ENCODE measurements at places on chromosomes 12 and 14.
A peak's percentile ranks its signal among the peaks of the same experiment; 100 is the strongest.

DNA sequence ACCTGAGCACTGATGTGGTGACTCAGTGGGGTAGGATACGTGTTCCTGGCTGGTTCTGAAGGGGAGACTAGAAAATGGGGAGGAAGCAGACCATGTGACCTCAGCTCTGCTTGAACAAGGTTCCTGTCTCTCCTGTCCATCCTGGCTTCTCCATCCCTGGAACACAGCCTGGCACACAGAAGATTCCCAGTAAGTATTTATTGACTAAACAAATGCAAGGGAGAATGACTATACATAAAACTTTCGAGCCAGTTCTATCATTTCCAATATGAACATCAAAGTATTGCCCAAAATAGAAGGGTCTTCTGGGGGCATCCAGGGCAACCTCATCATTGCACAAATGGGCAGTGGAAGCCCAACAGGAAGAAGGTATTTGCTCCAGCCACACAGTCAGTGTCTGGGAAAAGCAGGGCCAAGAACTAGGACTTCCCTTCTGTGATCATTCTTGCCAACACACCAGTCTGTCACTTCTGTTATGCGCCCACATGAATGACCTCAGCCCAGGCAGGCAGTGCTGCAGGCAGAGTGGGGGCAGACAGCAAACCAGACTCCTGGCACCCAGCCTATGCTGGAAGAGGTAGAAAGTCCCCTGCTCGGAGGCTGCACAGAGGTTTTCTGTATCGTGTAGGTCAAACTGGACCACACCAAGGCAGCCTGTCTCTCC, 5.6 kb upstream of the SERPINA9 start:
- DNase-seq: peak; percentile 73

DNA sequence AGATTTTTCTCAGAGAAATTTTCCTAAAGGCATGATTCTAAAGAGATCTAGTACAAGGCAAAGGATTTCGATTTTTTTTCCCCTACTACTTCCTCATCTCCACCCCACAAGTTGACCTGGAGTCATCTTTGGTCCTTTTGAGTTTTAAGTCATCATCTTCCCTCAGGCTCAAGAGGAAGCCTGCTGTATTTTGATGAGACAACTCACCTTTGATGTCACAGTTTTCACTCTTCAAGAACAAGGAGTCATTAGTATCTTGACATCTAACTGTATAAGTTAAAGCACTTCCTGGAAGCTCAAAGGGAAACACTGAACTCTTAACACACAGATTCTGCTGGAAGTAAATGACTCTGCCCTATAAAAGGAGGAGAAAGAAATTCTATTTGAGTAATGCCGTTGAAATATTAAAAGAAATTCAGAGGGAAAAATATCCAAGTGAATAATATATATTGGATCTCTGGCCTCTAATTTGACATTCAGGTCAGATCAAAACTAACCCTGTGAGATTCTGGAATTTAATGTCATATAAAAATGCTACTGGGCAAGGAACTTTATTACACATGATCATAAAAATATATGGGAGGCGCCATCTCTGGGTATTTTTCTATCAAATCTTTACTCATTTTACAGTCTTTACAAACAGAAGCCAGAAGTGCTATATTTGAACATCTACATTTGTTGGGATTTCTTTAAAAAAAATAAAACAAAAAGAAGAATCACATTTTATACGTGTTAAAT, 435.0 kb downstream of the NRXN3 start:
- DNase-seq: peak; percentile 15

- DNase-seq: peak; percentile 72
Measured at GRCh38 chr12:12327802-12328201, 22.2 kb downstream of the MANSC1 start.

- DNase-seq: no peak
Measured at GRCh38 chr14:69473260-69473659, 11.3 kb upstream of the PLEKHD1 start.

DNA sequence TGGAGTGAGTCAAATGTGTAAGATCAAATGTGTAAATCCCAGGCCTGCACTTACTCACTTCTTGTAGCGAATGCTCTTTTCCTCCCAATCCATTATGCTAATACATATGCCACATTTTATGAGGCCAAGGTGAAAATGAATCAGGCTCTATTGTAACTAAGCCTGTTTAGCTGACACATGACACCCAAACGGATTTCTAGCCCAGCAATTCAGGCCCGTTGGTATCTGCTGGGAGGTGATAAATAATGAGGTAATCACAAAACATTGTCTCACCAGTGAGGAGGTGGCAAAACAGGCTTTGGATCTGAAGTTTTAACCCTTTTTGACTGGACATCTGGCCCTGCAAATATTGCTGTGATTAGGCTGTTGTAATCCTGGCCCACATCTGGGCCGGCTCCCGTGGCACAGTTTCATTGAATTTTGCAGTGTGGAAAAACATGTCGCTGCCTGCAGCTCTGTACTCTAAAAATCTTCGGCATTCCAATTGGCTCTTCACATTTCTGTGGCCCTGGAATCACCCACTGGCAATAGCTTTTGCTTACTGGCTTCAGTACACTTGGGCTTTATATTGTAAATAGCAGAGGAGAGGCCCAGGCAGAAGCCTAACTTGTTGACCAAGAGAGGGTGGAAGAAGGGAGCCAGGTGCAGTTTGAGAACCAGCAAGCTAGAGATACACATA, 106.1 kb downstream of the PAX9 start:
- DNase-seq: no peak

GRCh38 chr14:103775506-103775905, 59.9 kb downstream of the ZFYVE21 start:
- DNase-seq: no peak

DNA sequence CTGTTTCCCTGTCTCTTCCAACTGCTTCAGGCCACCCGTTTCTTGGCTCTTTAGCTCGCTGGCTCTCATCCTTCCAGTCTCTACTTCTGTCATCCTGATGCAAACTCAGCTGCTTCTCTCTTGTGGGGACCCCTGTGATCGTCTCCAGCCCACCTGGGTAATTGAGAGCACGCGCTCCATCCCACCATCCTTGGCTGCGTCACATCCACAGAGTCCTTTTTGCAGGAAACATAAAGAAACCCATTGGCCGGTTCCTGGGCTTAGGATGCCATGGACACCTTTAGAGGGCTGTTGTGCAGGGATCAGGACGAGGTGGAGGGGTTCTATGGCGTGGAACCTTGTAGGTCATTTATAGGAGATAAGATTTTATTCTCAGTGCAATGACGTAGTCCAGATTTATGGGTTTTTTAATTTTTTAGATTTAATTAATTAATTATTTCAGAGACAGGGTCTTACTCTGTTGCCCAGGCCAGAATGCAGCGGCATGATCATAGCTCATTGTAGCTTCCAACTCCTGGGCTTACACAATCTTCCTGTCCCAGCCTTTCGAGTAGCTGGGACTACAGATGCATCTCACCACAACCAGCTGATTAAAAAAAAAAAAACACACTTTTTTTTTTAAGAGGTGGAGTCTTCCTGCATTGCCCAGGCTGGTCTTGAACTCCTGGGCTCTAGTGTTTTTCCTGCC, 82.6 kb downstream of the CCDC92 start:
- DNase-seq: no peak

DNA sequence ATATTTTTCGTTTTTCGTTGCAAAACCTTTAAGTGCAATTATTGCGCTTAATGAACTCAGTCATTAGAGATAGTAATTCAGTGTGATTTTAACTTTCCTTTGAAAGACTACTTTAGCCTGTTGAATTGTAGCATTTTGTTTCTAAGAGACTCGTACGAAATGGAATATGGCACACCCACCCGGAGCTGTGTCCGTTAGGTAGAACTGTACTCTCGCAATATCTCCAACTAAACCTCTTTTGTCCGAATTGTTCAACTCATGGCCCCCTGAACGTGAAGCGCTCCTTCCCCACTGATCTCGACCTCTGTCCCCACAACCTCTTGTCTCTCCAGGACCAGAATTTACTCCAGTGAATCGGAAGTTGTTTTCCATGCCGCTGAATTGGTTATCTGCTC, 800 bp downstream of the PCNX4 start:
- DNase-seq: peak; percentile 46

GRCh38 chr12:560691-561390, 101.1 kb downstream of the B4GALNT3 start:
- no peak for DNase-seq

GRCh38 chr14:65847075-65847847, 434.7 kb downstream of the FUT8 start:
- no peak for DNase-seq

DNA sequence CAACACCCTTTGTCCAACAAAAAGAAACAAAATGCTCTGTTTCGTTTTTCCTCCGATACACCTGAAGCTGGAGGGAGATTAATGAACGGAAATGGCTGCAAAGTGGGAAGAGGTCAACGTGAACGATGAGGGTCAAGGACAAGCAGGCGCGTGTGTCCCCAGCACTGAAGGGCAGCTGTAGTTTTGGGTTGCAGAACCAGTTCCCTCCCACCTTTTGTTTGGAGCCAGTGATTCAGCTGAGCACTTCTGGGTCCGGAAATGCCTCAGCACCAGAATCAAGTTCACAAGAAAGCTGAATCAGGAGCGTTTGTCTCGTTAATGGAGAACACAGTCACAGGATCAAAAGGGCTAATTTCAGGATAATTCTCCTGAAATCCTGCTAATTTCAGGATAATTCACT, 51.1 kb upstream of the PWP1 start:
- no peak for DNase-seq

- no peak for DNase-seq
Measured at GRCh38 chr14:24948261-24948847, 101.6 kb downstream of the STXBP6 start.

DNA sequence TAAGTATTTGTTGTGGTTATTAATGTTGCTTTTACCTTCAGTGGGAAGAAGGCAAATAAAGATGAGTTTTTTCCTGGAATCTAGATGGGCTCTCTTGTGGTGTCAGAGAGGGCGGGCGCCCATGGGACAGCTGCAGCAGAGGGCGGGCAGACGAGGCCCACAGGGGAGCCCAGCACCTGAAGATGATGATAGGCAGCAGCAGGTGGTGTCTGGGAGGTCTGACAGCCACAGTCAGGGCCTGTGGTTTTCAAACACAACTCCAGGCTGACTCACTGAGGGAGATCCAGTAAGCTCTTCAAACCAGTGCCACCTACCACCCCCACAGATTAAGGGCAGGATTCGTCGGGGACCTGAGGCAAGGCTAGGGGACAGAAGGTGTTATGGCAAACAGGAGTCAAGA, 42.8 kb downstream of the NKX2-1 start:
- DNase-seq: no peak

DNA sequence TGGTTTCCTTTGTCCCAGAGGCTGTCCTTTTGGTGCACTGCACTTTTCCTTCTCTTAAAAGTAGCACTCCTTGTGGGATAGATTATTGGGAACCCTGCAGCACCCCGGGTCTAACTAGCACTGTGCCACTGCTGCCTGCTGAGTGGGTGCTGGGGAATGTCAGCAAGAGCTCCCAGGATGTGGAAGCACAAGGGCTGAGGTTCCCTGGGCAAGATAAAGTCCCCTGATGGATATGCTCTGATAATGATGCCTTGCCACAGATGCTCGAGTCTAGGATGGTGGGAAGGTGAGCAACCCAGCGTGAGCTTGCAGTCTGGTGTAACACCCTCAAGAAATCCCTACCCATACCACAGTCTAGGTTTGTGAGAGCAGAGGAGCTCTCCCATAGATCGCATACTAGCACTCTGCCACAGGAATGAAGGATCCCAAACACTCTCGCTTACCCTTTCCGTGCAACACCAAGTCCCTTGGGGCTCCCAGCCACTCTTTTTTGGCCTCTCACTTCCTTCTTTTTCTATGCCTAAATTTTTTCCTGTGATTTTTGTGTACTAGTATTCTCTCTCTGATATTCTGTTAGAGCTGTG, 32.6 kb downstream of the USP15 start:
- no peak for DNase-seq

GRCh38 chr14:36467332-36467731, 52.7 kb downstream of the NKX2-1 start:
- DNase-seq: no peak

GRCh38 chr14:55867719-55868118, 250.5 kb upstream of the PELI2 start:
- peak; percentile 53 for DNase-seq

DNA sequence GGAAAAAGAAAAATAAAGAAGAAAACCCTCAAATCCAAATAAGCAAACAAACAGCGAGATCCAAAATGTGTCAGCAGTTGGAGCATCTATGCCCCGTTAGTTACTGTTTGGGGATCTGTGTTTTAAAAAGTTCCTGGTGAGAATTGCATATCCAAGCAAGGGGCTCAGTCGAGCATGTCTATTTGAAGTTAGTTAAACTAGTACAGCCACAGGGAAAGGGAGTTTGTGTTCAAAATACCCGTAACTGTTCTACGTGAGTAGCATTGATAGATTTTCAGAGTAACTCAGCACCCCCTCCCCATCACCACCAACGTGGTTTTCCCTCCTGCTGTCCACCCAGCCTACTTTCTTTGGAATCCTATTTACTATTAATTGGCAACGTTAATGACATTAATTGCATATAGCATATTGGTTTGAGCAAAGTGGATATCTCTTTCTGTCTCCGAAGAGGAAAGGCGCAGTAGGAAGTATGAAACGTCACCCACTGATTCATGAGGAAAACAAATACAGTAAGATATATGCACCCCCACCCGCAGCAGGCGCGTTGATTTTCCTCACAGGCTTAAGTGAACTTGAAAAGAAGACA, 1.5 kb downstream of the NPAS3 start:
- no peak for DNase-seq

DNA sequence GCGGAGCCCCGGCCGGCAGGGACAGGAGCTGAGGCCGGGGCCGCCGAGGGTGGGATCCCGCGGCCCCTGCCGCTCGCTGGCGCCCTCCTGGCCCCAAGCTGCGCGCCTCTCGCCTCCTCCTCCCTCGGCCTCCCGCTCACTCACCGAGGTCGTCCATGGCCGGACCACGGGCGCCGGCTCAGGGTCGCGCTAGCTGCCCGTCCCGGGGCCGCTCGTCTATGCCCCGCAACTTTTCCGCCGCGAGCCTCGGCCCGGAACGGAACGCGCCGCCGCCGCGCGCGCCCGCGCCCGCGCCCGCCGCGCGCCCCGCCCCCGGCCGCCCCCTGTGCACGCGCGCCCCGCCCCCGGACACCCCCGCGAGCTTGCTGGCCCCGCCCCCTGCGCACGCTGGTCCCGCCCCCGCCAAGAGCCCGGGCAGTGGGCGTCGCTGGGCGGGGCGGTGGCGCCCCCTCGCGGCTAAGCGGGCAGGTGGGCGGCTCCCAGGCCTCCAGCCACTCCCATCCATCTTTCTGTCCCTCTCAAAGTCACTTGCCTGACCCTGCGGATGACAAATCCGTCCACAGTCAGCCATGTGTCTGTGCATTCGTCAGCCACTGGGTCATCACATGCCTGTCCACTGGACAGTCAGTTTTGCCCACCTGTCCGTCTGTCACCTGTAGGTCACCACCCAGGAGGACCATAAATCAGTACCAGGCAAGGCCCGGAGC, at the start of gene PXN:
TSS of gene PXN (minus strand) at position 258 of the 707 bp plus-strand sequence. CDS start at position 157, 101 bp downstream.
- DNase-seq: peak; percentile 82

GRCh38 chr14:102870246-102870645, 52.2 kb upstream of the AMN start:
- DNase-seq: no peak

DNA sequence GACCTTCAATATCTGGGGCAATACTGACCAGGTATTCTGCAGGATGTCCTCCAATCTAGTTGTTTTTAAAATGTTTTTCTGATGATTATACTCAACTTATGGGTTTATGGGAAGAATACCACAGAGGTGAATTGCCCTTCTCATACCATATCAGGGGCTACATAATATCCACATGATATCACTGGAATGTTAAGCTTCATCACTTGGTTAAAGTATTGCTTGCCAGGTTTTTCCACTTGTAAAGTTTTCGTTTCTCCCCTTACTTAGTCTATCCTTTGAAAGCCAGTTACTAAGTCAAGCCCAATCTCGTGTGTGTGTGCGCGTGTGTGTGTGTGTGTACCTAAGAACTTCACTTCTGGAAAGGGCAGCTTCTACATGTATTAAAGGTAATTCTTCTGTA, 980.9 kb upstream of the FBXO33 start:
- DNase-seq: no peak

GRCh38 chr14:75260025-75260763, 18.4 kb upstream of the FOS start:
- DNase-seq: peak; percentile 77
